ENCODE measurements at places on chromosomes 6 and 20.
A peak's percentile ranks its signal among the peaks of the same experiment; 100 is the strongest.

- no peak for DNase-seq
Measured at GRCh38 chr6:89048985-89049384, 31.6 kb upstream of the PNRC1 start.

GRCh38 chr20:31684153-31685015 lies 38.3 kb downstream of the BCL2L1 start:
- DNase-seq = peak; percentile 43

DNA sequence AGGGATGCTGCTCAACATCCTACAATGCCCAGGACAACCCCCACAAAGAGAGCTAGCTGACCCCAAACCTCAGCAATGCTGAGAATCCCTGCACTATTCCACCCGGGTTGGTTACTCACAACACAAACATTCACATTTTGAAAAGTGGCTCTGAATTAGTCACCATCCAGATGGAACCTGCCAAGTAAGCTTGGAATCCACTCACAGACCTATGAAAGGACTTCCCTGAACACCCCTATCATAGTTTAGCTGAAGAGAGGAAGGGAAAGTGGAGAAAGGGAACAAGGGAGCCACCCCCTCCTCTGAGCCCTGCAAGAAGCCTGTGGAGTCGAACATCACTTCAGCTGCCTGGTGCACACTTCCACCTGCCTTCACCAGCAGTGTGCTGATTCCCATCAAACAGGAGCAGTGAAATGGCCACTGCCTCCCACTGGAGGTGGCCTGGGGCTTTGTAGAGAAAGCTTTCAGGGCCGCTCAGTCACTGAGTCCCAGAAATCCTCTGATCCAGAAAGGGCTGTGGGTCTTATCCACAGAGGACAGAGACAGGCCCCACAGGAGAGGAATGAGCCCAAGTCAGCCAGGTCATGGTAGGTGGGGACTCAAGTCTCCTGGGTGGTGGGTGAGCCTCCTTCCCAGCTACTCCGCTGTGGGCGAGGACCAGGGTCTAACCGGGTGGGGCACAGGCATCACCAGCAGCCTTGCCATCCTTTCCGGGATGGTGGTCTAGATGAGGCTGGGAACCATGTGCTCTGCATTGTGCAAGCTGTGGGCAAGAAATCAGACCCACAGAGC lies 203.7 kb downstream of the SYNDIG1 start:
- no peak for DNase-seq

GRCh38 chr6:41824571-41825569 lies 37.4 kb downstream of the TOMM6 start:
- DNase-seq = no peak

- no peak for DNase-seq
Measured at GRCh38 chr6:45712786-45713185, 302.9 kb downstream of the CLIC5 start.

GRCh38 chr6:133608620-133609019 lies 280.3 kb upstream of the TCF21 start:
- DNase-seq = no peak

DNA sequence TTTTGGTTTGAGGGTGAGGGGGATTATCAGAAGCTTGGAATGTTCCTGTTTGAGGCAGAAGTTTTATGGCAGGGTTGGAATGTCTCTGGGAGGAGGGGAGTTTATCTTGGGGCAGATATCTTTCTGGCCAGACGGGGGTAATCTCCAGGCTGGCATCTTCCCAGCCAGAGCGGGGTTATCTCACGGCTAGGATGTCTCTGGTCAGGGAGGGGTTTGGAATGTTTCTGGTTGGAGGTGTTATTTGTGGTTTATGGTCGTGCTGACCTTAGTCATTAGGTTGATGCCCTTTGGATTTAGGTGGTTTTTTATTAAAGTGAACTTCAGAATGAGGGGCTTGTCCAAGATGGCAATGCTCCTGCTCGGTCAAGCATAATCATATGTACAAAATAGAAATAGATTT lies 14.8 kb downstream of the PGK2 start:
- DNase-seq = no peak

DNA sequence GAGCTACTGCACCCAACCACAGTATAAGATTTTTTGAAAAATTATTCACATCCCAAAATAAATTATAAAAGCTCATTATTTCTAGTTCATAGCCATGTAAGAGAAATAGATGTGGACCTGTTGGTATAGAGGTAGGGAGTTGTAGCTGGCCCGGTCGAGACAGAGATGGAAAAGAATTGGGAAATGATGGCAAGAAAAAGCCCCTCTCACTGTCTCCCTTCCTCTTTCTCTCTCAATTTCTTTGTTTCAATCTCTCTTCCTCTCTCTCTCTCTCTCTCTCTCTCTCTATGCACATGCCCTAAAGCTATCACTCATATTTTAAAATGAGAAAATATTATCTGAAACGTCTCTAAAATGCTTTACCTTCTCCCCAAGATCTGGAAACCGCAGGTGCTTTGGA lies 80.7 kb upstream of the CD83 start:
- no peak for DNase-seq

DNA sequence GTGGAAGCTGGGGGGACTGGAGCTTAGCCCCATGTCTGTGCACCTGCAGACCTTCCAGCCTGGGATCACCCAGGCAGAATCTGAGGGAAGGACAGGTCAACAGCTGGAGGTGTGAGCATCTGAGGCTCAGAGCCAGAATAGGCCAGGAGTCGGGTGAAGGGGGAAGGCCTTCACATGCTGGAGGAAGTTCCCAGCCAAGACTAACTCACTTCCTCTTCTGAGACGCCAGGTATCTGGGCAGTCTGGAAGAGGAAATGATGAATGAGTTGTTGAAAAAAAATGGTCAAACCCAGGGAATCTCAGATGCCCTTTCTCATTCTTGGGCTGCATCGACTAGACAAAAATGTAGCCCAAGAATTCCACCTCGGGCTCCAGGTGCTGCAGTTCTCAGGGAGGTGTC lies 73.6 kb upstream of the TIAM2 start:
- DNase-seq = no peak

DNA sequence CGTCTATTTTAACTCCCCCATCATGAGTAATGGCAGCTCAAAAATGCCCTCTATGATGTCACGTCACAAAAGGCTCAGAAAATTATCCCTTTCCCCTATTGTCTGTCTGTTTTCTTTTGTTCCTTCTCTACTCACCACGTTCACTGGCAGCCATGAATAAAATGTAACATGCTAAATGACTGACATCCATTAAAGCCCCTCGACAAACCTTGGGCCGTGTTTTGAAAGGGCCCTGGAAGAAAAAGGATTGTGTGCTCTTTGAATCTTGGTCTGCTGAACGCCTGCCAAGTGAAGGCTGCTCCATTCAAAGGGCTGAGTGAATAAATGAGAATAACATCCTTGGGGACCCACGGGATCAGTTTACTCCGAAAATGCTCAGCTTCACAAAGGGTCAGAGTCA lies 118.7 kb downstream of the RPS12 start:
- no peak for DNase-seq

DNA sequence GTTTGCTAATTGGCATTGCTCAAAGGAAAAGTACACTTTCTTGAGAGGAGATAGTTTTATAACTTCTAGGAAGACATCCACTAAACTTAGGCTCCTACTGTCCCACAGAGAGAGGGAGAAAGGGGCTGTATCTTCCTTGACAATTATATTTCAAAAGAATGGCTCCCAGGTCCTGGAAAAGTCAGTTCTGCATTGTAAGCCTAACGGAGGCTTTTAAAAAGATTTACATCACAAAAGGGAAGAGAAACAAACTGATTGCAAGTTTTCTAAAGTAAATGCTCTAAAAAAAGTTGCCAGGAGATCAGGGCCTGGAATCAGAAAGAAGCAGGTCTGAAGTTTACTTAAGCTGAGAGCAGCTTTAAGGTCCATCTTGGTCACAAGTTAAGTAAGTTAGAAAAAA lies 839.5 kb downstream of the FRK start:
- no peak for DNase-seq

DNA sequence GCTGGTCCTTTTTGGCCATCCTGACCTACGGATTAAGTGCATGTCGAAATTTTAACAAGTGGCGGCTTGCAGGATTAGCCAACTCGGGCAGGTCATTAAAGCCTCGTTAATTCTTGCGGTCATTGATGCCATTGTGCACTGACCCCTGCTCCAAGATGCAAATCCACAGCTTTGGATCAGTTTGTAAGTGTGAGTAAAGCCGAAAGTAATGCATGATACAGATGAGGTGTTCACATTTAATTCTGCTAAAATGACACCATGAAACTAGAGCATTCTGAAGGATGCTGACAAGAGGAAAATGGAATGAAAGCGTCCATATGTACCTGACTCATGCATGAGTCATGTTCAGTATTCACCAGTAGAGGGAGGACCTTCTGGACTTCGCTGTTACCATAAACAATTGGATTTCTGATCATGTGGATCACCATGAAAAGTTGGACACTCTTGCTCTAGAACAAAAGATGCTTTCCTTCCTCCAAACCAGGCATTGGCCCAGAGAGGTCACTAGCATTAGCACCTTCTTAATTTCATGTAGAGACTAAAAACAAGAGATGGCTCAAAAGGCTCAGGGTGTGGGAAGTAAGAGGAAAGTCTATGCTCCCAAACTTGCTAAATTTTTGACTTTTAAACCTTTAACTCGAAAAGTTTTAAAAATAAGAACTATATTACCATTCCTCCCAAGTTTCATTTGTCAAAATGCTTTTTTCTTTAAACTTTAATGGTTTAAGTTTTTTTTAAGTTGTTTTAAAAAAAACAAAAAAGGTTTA lies 48.0 kb downstream of the MUC22 start:
- DNase-seq = peak; percentile 16

DNA sequence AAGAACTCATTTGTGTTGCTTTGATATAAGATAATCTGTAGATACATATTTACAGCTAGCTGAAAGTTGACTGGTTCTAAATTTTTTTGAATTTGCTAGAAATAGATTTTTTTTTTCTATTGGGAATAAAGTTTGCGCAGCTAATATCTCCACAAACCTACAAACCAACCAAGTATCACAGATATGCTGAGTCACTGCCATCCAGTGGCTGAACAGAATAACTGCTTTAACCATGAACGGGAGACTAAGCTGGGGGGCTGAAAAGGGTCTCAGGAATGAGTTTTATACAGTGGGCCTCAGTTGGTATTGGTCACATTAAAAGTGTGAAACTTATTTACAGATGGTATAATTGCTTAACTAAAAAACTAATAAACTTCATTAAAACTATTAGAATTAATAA lies 326.7 kb upstream of the CNR1 start:
- no peak for DNase-seq

DNA sequence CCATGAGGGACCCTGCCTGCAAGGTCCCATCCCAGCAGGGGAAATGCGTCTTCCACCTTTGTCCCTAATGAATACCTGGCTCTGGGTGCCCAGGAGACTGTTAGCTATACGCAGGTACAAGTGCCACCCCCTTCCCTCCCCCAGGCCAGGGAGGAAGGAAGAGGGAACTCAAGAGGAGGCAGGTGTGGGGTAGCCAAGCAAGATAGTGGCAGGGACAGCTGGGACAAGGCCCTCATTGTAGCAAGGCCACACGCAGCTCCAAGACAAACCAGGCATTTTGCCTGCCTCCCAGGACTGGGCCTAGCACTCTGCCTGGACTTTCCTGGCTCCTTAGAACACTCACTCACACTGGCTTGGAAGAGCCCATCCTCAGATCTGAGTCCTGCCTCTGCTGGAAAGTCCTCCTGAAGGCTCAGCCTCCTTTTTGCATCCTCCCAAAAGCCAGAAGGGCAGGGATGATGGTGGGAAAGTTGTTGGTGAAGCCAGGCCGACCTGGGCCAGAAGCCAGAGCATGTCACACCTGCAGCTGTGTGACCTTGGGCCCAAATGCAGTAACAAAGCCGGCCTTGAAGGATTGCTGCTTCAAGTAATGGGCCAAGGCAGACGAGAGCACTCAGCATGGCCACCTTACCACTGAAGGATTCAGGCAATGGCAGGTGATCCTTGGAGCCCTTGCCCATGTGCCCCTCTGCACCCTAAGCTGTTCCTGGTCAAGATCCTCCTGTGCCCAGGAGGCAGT lies 27.7 kb downstream of the SNPH start:
- no peak for DNase-seq

- DNase-seq = no peak
Measured at GRCh38 chr6:10505529-10505928, 15.6 kb upstream of the GCNT2 start.

GRCh38 chr6:163672710-163673109 lies 258.2 kb downstream of the QKI start:
- DNase-seq = no peak

DNA sequence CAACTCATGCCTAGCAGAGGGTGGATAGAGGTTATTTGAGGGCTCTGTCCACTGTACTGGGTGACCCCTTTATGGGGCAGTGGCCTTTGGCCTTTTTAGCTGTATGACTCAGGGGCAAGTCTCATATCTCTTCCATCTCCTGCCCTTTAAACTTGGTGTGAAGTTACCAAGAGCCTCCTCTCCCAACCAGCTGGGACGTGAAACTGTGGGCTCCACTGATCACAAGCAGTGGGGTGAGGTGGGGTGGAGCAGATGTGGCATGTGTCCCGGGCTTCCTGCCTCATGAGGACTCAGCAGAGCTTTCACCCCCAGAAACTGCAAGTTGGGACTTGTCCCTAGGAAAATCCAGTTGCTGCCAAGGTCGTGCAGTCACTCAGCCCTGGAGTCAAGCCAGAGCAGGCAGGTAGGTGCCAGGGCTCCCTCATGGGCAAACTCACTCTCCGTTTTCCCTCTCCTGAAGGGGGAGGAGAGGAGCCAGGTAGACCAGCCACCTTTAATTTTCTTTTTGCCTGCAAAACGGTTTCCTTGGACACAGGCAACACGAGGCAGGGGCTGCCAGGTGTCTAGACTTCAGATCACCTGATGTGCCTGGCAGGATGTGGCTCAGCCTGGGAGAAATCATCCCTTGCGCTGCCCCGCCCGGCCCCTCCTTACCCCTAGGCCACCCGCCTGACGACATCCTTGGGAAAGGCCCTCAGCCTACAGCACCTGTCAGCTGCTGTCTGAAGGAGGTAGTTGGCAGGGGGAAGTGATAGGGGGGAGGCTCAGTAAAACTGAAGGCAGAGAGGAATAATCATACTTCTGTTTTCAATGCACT lies 4.0 kb downstream of the CDKN1A start:
- peak; percentile 88 for DNase-seq

DNA sequence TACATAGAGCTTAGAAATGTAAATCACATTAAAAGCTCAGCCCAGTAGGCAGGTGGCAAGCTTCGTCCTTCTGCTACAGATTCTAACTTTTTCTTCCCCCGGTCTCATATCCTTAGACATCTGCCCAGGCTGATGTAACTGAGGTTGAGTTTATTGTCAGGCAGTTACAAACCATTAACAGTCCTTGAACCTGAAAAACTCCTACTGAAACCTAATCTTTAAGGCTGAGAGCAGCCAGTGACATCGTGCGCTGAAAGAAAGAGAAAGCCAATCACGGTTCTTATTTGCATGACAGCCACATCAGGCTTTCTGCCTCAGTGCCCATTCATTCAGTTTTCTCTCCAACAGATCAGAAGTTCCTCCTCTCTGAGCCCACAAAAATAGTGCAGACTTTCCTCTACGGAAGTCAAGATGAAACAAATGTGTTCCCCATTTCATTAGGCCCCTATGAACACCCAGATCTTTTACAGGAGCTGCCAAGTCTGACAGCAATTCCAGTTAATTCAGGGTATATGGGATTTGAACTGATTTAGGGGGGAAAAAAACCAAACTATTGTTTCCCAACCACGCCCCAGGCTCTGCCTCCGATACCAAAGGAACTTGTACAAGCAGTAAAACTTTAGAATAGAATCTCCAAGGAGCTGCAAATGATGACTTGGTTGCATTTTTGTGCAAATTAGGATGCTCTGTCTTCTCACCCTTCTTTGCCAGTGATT lies at the start of gene NHSL1:
TSS of gene NHSL1 (minus strand) at position 192 of the 716 bp plus-strand sequence. CDS start 204 bp downstream, outside the sequence.
- DNase-seq = no peak

GRCh38 chr6:119076173-119076572 lies 2.3 kb downstream of the FAM184A start:
- peak; percentile 56 for DNase-seq
